Stimulated activated CD4-positive, alpha-beta T cell treated with anti-CD3 and anti-CD28 coated beads, Interleukin-15, amount 100 ng/mL, for 1 hour (primary cell): ENCODE measurements at places on chromosomes 13 and 19.

DNA sequence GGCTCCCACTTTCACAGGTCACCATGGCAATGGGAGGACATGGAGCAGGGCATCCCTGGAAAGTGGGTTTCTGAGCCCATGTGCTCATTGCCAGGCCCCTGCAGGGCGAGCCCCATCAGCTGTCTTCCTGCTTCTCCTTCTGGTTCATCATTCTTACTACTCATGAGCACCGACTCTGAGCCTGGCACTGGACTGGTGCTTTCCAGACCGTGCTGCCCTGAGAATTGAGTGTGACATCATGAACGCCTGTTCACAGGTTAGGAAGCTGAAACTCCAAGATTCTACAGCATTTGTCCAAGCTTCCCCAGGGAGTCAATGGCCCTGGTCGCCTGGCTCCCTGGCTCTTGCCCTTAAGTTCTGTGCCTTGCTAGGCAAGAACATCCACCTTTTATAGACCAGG, 210.4 kb upstream of the ZNF536 start:
- no peak for DNase-seq

DNA sequence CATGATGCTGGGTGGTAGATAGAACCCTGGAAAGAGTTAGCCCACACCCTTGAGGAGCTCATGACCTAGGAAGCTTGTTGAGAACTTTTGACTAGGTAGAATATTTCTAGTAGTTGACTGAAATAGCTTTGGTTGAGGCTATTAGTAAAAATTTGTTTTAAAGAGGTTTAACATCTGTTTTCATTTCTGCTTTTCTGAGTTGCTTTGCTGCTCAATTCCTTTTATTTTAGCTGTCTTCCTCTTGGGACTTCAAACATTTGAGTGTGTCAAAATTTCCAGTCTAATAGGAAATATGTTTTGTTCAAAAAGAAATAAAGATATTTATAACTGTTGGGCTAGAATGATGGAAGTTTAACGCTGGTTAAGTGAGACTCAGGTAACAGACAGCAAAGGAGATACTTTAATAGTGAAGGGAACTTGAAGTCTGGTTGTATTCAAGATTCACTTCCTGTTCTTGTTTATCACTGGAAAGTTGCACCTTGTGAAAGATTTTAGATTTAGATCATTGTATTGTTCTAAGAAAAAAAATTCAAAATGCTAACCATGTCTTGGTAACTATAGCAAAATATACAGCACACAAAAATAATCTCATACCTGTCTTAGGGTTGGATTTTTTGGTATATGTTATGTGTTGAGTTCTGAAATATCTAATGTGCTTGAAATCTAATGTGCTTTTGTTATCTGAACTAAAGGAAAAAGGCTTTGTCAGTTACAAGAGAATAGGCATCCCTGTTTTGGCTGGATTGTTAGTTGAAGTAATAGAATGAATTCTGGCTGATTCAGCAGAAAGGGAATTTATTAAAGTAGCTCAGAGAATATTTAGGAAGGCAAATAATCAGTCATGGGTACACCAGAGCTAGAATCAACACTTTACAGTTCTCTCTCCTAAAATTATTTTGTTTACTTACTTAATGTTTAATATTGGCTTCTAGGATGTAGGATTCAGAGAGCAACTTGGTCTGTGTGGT, 24.4 kb upstream of the GPR18 start:
- DNase-seq, result no peak

- no peak for DNase-seq
Observed at GRCh38 chr19:979318-979741, 4.8 kb upstream of the WDR18 start.

GRCh38 chr13:50082426-50083281, 67.4 kb downstream of the KCNRG start:
- DNase-seq, result peak; percentile 62

- no peak for DNase-seq
Observed at GRCh38 chr19:5624018-5624663, 1.3 kb downstream of the SAFB start.

GRCh38 chr13:98556968-98557631, 19.8 kb downstream of the STK24 start:
- no peak for DNase-seq

DNA sequence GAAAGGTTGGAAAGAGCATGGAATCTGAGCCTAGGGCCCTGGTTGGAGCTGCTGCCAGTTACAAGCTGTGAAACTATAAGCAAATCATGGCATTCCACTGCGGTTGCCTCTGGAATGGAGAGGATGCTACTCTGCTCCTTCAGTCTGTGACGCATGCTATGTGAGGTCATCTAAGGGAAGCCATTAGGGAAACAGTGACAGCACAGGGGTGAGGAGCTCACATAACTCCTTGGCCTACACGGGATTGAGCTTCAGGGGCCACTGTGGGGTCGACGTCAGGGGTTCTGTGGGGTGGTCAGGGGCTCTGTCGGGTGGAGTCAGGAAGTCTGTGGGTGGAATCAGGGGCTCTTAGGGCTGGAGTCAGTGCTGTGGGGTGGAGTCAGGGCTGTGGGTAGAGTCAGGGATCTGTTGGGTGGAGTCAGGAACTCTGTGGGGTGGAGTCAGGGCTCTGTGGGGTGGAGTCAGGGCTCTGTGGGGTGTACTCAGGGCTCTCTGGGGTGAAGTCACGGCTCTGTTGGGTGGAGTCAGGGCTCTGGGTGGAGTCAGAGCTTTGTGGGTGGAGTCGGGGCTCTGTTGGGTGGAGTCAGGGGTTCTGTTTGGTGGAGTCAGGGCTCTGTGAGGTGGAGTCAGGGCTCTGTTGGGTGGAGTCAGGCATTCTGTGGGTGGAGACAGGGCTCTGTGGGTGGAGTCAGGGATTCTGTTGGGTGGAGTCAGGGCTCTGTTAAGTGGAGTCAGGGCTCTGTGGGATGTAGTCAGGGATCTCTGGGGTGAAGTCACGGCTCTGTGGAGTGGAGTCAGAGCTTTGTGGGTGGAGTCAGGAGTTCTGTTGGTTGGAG, 35.8 kb upstream of the MEDAG start:
- DNase-seq, result peak; percentile 12

DNA sequence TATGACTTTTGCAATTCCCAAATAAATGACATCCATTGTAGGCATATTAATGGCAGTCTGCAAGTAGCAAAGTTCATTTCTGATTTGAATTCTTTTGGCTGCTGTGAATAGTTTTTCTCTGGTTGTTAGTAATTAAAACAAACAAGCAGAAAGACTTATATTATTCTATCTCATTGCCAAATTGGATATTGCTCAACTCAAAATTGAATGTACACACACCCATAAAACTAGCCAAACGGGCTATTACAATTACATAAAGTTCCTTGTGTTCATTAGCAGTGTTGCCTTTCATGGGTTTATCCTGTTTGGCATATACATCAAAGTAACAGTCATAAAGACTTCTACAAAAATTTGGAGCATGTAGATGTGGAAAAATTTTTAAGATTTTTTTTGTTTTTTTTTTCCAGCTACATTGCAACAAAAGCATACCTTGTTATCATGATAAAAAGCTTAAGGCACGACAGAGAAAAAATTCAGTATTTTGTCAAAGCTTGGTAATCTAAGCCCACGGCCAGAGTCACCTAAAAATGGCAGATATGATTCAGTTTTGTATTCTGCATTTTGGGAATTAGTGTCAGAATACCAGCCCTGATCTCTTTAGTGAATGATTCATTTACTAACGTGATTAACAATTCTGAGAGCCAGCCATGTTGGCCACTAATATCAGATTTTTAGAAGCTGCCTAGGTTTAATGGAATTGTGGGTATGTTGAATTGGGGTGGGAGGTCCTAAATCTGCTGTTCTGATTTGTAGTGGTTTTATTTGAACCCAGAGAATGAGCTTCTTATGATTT, 108.4 kb downstream of the KLF5 start:
- DNase-seq, result no peak

DNA sequence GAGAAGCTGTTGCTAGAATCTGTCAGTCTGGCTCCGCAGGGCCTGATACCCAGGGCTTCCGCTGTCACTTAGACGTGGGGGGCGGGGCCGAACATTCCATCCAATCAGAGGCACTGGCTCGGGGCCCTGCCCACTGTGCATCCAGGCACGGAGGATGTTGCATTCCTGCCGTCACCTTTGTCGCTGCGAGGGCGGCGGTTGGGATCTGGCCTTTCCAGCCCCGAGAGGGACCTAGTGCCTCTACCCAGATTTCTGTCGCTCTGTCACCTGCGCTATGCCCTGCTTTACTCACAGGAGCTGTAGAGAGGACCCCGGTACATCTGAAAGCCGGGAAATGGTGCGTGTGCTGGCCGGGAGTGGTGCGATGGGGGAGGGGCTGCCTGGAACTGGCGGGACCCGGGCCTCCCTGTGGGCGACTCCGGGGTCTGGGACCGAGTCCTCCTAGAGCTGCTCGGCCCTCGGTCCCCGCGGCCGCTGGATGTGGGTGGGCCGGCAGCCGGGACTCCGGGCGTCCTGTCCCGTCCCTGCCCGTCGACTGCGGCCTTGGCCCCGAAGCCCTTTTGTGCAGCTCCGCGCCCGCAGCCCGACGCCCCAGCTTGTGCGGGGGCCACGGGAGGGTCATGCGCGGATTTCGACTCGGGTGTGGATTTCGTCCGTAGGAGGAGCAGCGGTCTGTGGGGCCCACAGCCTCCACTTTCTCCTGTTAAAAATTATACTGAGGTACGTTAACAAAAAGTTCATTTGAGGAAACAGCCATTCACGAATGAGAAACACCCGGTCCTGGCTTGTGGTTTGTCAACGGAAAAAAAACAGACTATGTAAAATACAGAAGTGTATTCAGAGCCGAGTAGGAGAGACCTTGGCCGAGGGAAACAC, at the start of gene ZNF439:
ZNF439 (plus strand) TSS at position 133 of the 876 bp plus-strand sequence; CDS start at position 275, 142 bp downstream.
- DNase-seq, result peak; percentile 81

GRCh38 chr13:62598708-62599107, 1183.1 kb upstream of the PCDH20 start:
- no peak for DNase-seq

DNA sequence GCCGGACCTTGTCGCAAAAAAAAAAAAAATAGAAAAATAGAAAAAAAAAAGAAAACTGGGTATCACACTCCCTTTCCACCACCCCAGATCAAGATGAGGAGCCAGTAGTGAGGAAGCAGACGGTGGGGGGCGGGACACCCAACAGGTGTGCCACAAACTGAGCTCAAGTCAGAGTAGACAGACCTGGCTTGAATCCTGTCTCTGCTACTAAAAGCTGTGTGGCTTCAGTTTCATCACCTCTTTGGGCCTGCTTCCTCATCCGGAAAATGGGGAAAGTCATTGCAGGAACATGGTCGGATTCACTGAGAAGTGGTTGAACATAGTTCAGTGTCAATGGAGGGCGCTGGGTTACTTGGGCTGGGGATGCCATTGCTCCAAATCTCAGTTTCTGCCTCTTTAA, 2.9 kb downstream of the HIF3A start:
- DNase-seq, result no peak

- DNase-seq, result no peak
Observed at GRCh38 chr19:31817971-31818797, 468.9 kb upstream of the TSHZ3 start.

DNA sequence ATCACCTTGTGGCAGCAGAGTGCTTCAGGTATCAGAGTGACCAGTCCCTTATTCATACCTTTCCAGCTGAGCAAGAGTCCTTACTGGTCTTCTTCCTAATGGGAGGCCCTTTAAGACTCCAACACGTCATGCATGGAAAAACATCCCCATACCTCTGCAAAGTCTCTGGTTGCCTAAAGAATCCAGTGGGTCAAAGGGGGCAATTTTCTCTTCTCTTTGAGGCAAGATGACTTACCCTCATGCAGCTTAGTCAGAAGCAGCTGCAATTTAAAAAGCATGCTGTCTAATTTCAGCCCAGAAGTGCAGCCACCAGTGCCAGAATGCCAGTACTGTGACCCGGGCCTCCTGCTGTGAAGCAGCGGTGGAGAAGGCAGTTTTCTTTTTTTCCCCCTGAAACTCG, 18.7 kb downstream of the PPP5C start:
- DNase-seq, result no peak

GRCh38 chr13:101309014-101309619, 107.2 kb downstream of the NALCN start:
- no peak for DNase-seq

GRCh38 chr13:109646423-109646822, 140.0 kb downstream of the IRS2 start:
- DNase-seq, result no peak

- DNase-seq, result no peak
Observed at GRCh38 chr19:51407511-51408131, 9.8 kb downstream of the SIGLEC10 start.
